Esophagus muscularis mucosa (tissue), 4 donors: ENCODE measurements at places on chromosomes 6 and 20. TPM values are rescaled to one million over a fixed set of nuclear protein-coding genes. Genes with fewer than 3 reads are reported as not detected.

DNA sequence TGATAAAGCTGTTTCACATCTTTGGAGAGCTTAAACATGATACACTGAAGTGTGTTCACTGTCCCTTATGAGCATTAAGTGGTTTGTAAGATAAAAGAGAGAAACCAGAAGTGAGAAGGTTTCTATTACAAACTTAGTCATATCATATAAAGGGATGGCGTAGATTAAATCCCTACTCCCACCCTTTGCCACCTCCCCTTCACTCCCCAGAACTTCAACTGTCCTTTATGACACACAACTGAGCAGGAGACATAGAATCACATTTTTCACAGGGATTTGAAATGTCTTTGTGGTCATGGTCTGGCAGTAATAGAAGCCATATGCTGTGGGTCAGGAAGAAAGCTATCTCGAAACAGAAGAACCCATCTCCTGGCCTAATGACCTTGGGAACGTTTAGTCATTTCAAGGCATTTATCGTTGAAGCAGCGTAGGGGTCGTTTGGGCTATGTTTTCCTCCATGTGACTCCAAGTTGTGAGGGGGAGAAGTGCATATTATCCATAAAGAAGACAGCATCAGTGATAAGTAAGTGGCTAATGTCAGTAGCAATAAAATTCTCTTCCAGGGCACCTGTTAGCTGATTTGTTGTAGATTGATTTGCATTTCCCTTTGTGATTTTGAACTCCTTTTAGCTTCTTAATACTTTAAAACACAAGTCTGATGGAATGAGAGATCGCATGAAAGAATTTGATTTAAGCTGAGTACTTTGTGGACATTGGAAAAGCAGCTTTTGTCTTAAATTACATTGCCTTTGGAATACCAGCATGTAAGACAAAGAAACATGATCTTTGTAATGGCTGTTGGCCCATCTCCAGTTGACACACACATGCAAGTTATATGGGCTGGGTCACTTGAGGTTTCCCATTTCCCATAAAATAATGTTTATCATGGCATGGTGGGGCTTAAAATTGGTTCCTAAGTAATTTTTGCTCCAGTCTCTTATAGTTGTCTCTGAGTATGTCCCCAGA, 501.5 kb upstream of the FLRT3 start:
- DNase-seq = no peak
- no peak overlapping the region for H3K4me3 ChIP-seq
- no peaks in the 10 kb centered on the region for H3K27me3 ChIP-seq

DNA sequence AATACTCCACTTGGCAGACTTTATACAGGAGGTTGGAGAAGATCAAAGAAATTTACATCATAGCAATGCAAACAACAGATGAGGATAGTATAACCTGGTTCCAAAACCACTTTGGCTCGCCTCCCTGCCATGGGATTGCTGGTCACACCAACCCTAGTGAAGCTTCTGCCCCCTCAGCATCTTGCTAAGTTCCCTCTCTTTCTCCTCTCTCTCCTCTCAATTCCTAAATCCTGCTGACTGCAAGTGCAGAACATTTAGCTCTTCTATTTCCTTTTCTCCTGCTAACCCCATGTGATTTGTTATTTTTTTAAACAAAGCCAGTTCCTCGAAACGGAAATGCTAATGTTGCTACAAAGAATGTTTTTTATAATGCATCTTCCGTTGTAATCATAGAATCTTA, 50.3 kb upstream of the LY86 start:
- no peak overlapping the region for H3K4me3 ChIP-seq
- no peaks in the 10 kb centered on the region for H3K4me1 ChIP-seq
- H3K27me3 ChIP-seq = no peaks in the 10 kb centered on the region
- no peaks in the 10 kb centered on the region for H3K36me3 ChIP-seq
- no peak overlapping the region for H3K27ac ChIP-seq

GRCh38 chr20:14445310-14445709, 107.9 kb upstream of the FLRT3 start:
- no peaks in the 10 kb centered on the region for H3K27me3 ChIP-seq
- no peak for DNase-seq
- H3K36me3 ChIP-seq = no peaks in the 10 kb centered on the region
- no peak overlapping the region for H3K27ac ChIP-seq
- H3K4me1 ChIP-seq = no peaks in the 10 kb centered on the region
- H3K4me3 ChIP-seq = no peak overlapping the region

DNA sequence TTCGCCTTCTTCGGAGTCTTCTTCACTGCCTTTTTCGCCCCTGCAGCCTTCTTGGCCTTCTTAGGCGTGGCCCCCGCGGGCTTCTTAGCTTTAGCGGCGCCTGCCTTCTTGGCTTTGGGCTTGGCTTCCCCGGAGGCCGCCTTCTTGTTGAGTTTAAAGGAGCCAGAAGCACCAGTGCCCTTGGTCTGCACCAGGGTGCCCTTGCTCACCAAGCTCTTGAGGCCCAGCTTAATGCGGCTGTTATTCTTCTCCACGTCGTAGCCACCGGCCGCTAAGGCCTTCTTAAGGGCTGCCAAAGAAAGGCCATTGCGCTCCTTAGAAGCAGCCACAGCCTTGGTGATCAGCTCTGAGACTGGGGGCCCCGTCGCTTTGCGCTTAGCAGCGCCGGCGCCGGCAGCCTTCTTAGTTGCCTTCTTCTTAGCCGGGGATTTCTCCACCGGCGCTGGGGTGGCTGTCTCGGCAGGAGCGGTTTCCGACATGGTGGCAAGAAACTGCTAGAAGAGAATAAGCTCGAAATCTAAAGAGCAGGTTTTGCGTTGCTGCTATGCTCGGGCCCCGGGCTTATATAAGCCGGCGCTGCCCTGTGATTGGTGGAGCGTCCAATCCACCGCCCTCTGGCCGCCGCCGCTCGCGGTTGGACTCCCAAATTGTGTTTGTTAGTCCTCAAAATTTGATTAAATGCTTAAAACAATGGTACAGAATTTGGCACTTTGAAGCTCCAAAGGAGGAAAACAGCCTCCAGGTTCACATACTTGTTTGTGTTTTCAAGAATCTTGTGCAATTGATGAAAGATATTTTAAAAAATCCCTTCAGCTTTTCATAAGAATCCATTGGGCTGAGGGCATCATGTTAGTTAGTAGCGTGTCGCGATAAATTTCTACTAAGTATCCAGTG, 44.9 kb downstream of the OR2B2 start:
- no peak for DNase-seq
- H3K4me1 ChIP-seq = peaks cover 44% of the 10 kb centered on the region
- no peaks in the 10 kb centered on the region for H3K27me3 ChIP-seq
- H3K27ac ChIP-seq = no peak overlapping the region

DNA sequence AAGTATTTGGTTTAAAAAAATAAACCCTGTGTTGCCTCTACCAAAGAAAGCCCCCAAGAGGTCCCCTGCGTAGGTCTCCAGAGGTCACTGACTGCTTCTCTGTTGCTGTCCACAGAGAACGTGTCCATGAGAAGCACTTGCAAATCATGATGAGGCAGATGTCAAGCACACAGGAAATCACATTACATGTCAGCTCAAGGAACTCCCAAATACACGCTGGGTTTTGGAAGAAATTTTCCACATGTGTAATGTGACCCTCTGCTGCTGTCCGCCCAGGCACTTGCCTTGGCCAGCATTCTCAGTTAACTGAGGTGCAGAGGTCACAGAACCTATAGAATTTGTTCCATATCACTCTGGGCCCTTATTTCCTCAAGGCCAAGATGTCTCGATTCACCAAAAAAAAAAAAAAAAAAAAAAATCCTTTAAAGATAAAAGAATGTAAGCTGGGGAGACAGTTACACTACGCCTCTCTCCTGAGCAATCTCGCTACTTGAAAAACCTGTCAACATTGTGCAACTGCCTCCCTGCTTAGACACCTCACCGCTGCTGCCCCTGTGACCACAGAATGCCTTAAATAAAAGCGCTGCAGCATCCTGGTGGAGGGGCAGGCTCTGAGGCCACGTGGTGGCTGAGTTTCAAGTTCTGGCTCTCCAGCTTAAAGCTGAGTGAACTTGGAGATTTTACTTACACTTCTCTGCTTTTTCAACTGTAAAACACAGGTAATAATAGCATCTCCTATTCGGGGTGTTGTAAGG, 42.3 kb downstream of the SLC22A23 start:
- no peaks in the 10 kb centered on the region for H3K27me3 ChIP-seq
- no peaks in the 10 kb centered on the region for H3K36me3 ChIP-seq
- no peaks in the 10 kb centered on the region for H3K4me1 ChIP-seq

CTSZ gene
- 136 TPM for total RNA-seq

PRDM1 gene
- 1.8 TPM for total RNA-seq

DNA sequence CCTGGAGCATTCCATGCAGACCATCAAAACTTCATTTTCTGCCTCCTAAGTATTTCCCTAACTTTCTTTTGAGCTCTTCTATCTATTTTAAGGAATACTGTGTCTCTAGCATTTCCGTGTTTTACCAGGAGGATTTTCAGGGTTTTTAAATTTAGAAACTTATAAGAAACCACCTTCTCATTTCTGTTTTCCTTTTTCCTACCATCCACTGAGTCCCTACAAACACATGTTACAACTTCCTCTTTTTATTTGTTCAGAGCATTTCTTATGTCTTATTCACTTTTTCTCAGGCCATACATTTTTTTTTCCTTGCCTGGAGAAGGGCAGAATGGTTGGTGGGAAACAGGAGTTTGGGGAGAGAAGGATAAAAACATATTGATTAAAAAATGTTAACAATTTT, 130.0 kb upstream of the BMP5 start:
- no peaks in the 10 kb centered on the region for H3K4me1 ChIP-seq
- H3K36me3 ChIP-seq = no peaks in the 10 kb centered on the region
- no peak for DNase-seq
- H3K27ac ChIP-seq = no peak overlapping the region
